ENCODE measurements at places on chromosomes 4 and X.

DNA sequence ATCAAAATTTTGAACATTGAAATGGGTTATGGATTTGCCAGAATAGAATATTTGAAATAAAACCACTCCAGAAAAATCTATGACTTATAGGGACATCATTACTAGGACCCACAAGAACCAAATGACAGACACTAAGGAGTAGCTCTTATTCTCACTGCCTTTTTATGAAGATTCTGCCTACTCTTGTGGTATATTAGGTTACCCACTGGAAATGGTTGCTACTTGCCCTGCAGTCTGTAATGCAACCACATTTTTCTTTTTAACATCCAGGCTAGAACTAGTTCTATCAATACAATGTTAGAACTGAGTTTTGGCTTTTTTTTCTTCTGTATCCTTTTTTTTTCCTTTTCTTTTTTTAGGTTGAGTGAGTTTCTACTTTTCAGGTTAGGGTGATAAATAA lies 158.9 kb downstream of the PPP1R2C start:
- no peak for DNase-seq

DNA sequence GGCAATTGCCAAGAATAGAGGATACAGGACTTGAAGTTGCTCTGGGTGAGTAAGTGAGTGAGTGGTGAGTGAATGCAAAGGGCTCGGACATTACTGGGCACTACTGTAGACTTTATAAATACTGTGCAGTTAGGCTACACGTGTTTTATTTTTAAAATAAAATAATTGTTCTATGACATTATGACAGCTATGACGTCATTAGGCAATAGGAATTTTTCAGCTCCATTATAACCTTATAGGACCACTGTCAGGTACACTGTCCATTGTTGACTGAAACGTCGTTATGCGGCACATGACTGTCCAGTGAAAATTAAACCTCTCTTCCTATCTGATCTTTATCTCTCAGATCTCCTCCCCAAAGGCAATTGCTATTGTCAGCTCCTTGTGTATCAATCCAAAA lies 5.1 kb upstream of the TASL start:
- no peak for DNase-seq

- DNase-seq = no peak
These were observed 15.9 kb upstream of the MAP9 start for GRCh38 chr4:155392481-155393184.

DNA sequence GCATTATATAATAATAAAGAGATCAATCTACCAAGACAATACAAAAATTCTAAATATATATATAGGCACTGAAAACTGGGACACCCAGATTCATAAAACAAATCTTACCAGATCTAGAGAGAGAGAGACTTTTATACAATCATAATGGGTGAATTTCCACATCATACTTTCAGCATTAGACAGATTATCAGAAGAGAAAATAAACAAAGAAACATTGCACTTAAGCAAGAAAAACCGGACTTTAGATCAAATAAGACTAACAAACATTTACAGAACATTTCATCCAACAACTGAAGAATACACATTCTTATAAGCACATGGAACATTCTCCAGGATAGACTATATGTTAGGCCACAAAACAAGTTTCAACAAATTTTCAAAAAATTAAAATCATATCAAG lies 245.1 kb downstream of the INPP4B start:
- DNase-seq = no peak

GRCh38 chr4:152976212-152976761 lies 40.2 kb downstream of the FHDC1 start:
- DNase-seq = no peak

GRCh38 chr4:84733343-84734033 lies 150.6 kb downstream of the CDS1 start:
- no peak for DNase-seq

DNA sequence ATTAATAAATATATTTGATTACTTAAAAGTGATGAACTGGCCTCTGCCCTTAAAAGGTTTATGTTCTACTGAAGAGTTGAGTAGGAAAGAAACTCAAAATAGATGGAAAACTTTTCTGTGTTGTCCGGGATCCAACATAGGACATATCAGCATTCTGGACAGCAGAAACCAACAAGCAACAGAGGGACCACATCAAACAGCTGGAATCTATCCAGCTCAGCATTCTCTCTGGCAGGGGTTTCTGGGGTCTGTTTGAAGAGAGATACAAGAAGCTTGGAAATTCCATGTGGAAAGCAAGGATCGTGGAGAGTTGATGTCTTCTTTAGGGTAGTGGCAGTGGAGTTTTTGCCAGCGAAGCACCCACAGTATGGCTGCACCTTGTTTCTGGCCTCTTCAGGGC lies 43.6 kb downstream of the ZCCHC12 start:
- no peak for DNase-seq

GRCh38 chr4:9927341-9928007 lies 93.8 kb downstream of the SLC2A9 start:
- DNase-seq = no peak

DNA sequence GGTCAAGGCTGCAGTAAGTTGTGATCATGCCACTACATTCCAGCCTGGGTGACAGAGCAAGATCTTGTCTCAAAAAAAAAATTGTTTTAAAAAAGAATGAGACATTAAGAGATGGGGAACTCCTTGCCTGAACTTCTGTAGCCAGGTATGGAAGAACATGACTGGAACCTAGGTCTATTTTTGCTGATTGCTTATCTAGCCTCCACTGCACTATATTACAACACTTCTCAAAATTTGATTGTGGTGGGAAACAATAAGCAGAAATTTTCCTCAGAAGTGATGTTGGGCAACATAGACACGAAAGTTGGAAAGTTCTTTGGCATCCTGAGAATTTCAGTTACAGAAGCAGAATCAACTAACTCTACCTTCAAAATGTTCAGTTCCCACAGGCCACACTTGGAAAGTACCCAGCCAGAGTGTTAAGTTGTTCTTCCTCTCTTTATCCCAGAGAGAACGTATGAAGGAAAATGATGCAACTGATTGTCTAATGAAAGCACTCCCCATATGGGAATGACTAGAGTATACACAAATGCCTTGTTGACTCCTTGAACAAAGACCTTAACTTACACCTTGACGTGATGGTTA lies 50.0 kb downstream of the LUZP4 start:
- no peak for DNase-seq

DNA sequence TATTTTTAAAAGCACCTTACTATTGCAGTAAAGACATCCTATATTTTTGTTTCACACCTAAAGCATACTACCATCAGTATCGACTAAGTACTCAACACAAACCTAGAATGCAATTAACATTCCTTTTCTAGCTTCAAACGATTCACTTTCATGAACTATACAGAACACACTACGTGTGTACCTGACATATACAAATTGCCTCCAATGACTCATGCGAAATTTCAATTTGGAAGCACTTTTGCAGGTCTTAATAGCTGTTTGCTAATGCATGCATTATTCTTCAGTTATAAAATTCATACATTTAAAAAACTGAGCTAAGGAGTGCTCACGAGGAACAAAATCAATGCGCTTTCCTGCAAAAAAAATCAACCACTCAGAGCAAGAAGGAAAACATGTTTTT lies 19.7 kb upstream of the GPM6B start:
- DNase-seq = no peak
